ENCODE measurements at places on chromosomes 7 and 10. TPM values are rescaled to one million over a fixed set of nuclear protein-coding genes. Genes with fewer than 3 reads are reported as not detected.

OR2A12 gene
- not detected for total RNA-seq

NME8 gene
- not detected for total RNA-seq

KCND2 gene
- total RNA-seq, result 38.6 TPM

TCF7L2 gene
- total RNA-seq, result 3.0 TPM
